ENCODE measurements at places on chromosomes 6 and 20.

- no peak for DNase-seq
Observed at GRCh38 chr20:44745122-44745597, 505 bp upstream of the KCNK15 start.

GRCh38 chr6:132063204-132063603 lies 112.0 kb upstream of the CCN2 start:
- no peak for DNase-seq

DNA sequence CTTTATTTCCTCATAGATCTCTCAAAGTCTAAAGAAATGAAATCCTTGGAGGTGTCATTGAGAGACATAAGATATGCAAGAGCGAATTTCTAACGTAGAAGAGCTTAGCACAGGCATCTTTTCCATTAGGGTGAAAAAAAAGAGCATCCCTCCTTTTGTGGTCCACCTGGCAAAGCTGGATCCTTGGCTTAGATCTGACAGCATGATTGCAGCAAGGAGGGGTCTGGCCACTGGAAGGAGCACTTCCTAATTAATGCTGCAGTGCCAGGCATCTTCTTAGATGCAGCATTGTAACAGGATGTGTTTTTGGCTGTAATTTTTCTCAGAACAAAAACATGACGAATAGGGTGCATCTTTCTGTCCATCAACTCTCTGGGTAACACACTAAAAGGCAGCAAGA lies 60.1 kb upstream of the TFAP2D start:
- DNase-seq = no peak

- no peak for DNase-seq
Observed at GRCh38 chr6:4451081-4451480, 315.7 kb upstream of the ECI2 start.

DNA sequence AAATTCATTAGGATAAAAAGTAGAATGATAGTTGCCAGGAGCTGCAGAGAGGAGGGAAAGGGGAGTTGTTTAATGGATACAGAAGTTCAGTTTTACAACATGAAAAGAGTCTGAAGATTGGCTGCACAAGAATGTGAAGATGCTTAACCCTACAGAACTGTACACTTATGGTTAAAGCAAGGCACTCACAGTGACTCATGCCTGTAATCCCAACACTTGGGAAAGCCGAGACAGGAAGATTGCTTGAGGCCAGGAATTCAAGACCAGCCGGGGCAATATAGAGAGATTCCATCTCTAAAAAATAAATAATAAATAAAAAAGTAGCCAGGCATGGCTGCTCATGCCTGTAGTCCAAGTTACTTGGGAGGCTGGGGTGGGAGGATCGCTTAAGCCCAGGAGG lies 174.0 kb downstream of the TASP1 start:
- DNase-seq = no peak

GRCh38 chr20:21353236-21353635 lies 44.1 kb downstream of the NKX2-4 start:
- DNase-seq = no peak

GRCh38 chr6:166633732-166634535 lies 6.9 kb upstream of the RPS6KA2 start:
- no peak for DNase-seq

GRCh38 chr6:5256952-5257351 lies 3.8 kb downstream of the LYRM4 start:
- DNase-seq = no peak

GRCh38 chr20:44891826-44892225 lies 6.3 kb downstream of the YWHAB start:
- DNase-seq = no peak

DNA sequence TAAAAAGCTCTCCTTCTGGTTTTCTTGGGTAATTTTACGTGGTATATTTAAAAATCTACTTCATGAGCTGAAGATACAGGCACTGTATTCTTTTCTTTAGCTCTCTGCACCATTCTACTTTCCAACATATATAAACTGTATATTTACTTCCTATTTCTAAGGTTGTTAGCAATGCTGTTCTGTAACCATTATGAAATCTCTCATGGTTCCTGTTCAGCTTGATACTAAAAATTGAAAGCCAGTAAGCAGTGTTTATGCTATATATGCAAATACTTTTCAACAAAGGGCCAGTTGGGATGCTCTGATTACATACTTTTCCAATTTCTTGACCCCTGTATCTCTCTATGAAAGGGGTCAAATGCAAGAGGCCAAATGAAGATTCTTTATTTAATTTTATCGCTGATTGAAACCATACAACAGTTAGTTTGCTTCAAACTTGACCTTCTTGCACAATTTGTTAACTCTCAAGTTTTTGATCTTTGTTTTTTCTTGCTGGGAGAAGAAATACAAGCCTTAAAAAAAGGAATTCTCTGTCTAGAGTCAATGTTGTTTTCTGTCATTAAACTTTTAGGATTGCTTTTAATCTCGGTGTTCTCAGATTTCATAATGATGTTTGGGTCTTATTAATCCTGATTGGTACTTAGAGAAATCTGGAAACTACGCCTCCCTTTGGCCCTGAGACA lies 223.2 kb downstream of the PRL start:
- no peak for DNase-seq

- DNase-seq = peak; percentile 57
Observed at GRCh38 chr6:31270788-31271640, 878 bp downstream of the HLA-C start.

GRCh38 chr6:40232698-40233097 lies 298.4 kb upstream of the MOCS1 start:
- DNase-seq = no peak

DNA sequence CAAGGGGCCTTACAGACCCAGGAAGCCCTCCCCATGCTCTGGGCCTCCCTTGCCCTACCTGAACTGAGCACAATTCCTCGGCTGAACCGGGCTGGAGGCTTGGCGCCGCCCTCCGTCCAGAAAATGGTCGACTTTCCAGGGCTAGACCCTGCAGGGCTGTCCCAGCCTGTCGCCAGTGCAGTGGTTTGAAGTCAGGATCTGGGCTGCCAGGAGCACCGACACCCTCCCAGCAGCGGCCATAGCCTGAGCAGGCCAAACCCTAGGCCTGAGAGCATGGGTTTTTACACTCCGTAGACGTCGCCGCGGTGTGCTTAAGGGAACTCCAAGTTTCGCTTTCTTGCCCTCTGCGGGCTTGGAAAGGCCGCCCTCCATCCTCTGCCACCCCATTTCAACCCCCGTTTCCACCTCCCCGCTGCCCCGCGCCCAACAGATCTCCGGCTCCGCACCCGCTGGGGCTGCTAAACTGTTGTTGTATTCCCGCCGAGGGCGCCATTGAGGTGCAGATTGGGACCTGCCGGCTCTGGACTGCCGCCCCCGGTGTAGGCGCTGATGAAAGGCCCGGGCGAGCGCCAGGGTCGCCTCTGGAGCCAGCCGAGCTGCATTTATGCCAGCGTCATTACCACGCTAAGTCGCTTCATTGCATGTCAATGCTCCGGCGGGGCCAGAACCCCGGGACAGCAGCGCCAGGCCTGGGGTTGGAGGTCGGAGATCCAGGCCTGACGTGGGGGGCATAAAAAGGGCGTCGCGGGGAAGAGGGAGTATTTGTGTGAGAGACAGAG lies 2.2 kb upstream of the TFAP2A start:
- no peak for DNase-seq

DNA sequence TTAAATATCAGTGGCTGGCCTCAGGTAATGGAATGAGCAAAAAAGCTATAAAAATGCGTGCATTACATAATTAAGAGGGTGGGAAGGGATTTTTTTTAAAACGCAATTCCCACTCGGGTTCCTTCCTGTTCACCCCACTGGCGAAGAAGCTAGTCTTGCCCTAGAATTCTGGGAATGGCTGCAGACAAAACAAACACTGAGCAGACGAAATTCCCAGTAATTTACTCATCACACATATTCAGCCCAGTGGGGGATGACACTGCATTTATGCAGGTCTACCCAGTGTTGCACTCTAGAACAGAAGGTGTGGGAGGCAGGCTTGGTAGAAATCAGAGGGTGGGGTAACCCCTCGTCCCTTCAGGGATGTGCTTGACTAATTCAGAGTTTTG lies 2695.0 kb upstream of the DEFB115 start:
- no peak for DNase-seq

- no peak for DNase-seq
Observed at GRCh38 chr6:116369540-116369939, 1.2 kb upstream of the DSE start.

GRCh38 chr6:55822005-55822404 lies 53.4 kb downstream of the BMP5 start:
- DNase-seq = no peak

- no peak for DNase-seq
Observed at GRCh38 chr20:25083141-25083772, 1.3 kb upstream of the VSX1 start.

DNA sequence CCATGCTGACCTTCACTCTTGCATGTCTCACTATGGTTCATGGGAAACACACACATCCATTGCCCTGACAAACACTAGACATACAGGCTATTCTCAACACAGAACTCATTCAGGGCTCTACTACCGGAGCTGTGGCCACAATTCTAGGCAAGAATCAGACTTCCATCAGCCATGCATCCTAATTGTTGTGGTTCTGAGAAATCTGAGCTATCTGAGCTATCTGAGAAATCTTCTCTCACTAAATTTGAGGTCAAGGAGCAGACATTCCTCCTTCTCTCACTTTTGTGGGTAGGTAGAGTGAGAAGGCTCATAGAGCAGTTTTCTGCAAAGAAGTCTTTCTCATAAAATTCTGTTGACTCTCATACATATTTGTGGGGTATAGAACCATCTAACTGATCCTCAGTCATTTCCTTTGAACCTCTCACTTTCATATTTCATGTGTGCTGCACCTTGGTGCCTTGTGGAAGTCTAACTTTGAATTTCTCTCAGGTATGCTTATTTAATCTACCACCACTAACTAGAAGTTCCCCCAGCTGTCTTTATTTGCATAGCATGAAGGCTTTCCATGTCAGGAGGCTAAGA lies 43.6 kb downstream of the ADGRF1 start:
- no peak for DNase-seq

DNA sequence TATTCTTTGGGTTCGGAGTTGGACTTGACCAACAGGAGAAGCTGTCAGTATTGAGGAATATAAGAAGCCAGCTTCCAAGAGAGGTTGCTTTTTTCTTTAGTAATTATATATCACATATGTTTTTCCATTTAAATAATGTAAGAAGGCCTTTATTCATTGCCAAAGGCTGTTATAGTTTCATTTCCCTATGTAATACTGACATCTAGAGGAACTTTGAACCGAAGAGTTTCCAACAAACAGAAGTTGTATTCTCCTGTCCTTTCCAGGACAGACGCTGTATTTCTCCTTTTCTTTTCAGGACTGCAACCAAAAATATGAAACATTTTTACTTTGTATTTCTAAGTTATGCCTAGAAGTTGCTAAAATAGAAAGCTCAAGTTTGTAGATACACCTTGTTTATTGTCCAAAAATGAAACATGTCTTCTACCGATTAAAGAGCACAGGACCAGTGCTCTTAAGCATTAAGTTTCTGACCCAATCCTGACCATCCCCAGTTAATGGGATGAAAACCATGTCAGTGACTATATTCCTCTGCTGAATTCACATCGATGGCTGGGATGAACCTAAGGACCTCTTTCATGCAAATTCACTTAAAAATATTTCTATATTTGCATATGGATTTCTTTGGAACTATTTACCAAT lies 55.1 kb downstream of the MYLK4 start:
- DNase-seq = no peak

DNA sequence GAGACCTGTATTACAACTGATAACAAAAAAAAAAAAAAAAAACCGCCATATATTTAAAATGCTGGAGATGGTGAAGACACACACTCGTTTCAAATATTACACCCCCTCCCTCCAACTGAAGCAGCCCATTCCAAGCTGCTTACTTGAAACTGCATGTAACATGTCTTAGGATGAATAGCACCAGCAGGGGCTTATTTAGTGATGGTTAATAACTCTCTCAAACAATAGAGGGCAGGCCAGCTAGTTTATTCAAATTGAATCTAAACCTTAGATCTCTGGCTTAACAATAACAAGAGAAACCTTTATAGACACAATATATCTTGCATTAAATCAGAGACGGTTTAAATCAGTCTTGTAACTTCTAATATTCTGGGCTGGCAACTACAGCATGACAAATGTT lies 9.3 kb upstream of the JPH2 start:
- no peak for DNase-seq

GRCh38 chr6:44009425-44010321 lies 117.6 kb downstream of the MRPL14 start:
- no peak for DNase-seq

DNA sequence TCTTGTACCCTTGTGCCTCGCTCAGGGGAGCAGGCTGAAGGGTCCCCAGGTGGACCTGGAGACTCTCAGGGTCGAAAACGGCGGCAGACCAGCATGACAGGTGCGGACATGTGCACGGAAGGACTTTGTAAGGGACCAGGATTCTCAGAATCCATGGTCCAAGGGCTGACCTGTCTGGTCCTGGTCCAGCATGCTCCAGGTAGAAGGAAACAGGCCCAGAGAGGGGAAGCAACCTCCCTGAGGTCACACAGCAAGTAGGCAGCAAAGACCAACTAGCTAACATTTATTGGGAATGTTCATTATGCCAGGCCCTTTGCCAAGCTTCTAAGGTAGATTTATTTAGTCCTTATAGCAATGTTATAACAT lies 5.9 kb downstream of the CDKN1A start:
- DNase-seq = no peak

GRCh38 chr20:58719258-58719657 lies 26.7 kb downstream of the NPEPL1 start:
- no peak for DNase-seq

GRCh38 chr6:120219339-120219738 lies 869.8 kb upstream of the MAN1A1 start:
- no peak for DNase-seq

- DNase-seq = peak; percentile 33
Observed at GRCh38 chr6:106974999-106975737, 639 bp upstream of the CD24 start.

DNA sequence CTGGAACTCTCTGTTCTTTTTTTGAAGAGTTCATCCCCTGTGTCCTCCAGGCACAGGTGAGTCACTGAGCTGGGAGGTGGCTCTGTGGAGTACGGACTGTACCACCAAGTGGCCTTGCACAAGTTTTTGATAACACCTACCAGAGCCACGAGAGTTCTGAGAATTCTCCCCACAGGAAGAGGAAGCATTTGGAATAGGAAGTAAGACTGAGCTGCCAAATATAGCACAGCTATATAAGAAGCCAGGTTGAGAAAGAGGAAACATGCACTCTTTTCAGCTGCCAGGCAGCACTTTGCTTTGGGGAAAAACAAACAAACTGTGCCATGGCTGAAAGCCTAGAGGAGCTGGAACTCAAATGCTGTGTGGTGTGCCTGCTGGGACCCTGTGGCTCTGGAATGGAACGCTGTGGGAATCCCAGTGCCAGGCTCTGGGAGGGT lies 70.8 kb upstream of the RIPOR2 start:
- DNase-seq = peak; percentile 42

GRCh38 chr6:42260972-42261371 lies 43.3 kb upstream of the MRPS10 start:
- DNase-seq = peak; percentile 46

GRCh38 chr6:127200114-127200513 lies 66.5 kb upstream of the RNF146 start:
- no peak for DNase-seq

DNA sequence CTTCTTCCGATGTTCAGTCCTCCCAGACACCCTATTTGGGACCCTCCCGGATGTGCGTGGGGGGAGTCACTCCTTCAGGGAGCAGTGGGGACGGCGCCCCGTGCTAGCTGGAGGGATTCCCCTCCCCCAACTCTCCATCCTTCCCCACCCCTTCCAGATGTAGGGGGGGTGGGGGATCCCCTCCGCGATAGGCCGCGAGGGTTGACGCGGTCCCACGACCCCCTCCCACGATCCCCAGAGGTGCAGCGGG lies 548 bp downstream of the GNL1 start:
- DNase-seq = no peak

Measured in activated T-cell treated with anti-CD3 and anti-CD28 coated beads, Interleukin-2, amount 50 U/mL, for 72 hours (primary cell).